Panc1 (cell line): ENCODE measurements at places on chromosomes 1 and 21.

DNA sequence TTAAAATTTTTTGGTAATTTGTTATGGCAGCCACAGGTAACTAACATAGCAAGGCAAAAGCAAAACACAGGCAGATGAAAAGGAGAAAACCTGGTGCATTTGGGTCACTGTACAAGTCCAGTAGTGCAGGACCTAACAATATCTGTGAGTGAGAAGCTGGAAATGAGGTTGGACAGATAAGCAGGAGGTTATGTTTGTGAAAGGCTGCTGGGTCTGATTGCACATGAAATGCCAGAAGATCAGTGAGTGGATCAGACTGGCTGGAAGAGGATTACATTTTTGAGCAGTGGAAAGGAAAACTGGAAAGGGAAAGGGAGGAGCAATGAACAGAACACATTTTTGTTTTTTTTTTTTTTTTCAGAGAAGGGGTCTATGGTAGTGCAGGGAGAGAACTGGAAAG is 73.6 kb downstream of the CYYR1 start:
- no peak for DNase-seq

DNA sequence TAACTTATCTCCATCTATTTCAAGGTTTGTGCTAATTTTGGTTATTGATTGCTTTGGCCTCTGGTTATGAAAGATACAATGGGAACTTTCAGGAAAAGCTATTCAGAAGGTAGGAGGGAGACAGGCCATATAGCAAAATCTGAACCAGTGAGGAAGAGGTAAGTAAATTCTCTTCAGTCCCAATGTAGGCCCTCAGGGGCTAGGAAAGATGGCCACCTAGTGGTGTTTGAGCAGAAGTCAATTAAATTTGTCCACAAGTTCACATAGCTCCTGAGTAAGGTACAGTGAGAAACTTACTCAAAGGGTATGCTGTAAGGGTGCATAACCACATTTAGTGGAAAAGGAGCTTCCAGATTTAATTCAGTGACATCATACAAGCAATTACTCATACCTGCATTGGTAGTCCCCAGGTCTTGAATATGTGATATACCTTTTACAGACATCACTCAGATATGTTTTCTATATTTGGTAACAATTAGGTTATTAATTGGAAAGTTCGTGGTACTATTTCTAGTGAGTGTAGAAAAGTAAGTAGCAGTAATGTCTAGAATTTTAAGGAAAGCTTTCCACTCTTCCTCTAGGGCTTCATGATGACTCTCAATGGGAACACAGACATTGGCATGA is 21.4 kb upstream of the FMO1 start:
- peak; percentile 36 for DNase-seq

- DNase-seq: no peak
Observed at GRCh38 chr1:19484798-19485361, 459 bp downstream of the CAPZB start.

DNA sequence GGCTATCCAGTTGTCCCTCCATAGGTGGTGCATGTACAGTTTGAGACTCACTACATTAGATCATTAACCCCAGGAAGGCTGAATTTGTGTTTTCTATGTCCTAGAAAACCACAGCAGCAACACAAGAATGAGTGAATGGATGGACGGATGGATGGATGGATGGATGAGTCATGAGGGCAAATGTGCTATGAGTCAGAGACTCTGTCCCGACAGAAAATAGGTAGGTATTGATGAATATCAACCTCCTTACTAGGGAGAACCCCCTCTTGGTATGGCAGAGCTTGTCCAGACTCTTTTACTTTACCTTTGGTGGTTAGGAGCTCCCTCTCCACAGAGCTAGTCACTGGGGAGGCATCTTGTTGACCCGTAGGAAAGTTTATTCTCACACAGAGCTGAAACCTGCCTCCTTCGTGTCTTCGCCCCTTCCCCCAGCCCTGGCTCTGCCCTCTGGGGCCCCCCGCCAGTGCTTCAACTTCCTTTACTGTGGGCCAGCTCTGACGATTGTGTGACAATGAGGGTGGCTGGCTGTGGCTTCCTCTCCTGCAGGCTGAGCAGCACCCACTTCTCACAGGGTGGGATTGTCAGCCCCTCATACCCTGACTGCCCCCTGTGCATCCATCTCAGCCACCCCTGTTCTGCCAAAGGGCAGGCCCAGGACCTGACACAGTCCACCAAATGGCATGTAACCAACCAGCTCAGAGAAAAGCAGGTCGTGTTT is 145.2 kb downstream of the FOXD2 start:
- no peak for DNase-seq

DNA sequence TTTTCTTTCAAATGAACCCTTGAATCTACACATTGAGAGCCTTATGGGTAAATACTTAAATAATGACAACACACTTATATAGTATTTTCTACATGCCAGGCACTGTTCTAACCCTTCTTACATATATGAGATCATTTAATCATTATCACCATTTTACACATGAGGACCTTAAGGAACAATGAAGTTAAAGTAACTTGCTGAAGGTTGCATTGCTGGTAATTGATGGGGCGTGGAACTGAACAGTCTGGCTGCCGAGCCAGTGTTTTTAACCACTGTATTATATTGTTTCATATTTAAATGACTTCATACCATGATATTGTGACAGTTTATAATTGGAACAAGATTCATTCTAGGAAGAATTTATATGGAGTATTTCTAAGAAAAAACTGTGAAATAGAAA is 111.9 kb upstream of the TENT5C start:
- DNase-seq: no peak

DNA sequence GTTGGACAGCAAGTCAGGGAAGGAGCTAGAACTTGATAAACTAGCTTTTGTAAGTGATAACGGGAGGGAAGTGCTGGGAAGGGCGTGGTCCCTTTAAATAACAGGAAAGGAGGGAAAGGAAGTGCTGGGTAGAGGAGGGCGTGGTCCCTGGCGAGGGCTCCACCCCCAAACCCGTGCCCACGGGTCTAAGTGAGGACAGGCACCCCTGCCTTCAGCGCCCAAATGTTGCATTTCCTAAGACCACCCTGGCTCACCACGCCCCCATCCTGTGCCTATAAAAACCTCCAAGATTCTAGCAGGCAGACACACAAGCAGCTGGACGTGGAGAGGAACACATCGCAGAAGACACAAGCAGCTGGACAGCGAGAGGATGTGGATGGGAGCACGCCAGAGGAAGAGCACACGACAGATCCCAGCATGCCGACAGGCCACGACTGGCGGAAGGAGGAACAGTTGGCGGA is 58.5 kb downstream of the PALMD start:
- no peak for DNase-seq

- no peak for DNase-seq
Observed at GRCh38 chr1:200971955-200972711, 51.4 kb downstream of the KIF21B start.

- no peak for DNase-seq
Observed at GRCh38 chr1:147379889-147380288, 137.4 kb downstream of the CHD1L start.

- no peak for DNase-seq
Observed at GRCh38 chr1:10733474-10734366, 62.7 kb downstream of the CASZ1 start.

- no peak for DNase-seq
Observed at GRCh38 chr1:154855186-154855851, 14.8 kb downstream of the KCNN3 start.

GRCh38 chr1:232413674-232414073 is 216.3 kb downstream of the SIPA1L2 start:
- DNase-seq: no peak

DNA sequence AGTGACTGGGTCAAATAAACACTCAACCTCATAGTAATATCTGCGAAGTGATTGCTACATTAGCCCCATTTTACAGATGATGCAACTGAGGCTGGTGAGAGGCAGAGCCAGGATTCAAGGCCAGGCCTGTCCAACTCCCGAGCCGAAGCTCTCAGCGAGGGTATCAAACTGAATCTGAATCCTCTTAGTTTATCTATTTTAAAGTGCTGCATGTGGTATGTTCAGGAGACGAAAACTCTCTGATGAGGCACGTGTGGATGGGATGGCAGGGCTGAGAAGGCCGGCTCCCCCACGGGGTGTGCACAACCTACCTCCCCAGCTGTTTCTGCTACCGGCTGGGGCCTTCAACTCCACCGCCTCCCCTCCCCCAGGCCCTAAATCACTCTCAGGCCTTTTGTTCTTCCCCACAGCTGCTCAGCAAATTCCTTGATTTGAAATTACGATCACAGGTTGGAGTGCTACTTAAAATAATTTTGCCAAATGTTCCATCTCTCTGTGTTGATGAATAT is 171.8 kb downstream of the TOMM20 start:
- no peak for DNase-seq

DNA sequence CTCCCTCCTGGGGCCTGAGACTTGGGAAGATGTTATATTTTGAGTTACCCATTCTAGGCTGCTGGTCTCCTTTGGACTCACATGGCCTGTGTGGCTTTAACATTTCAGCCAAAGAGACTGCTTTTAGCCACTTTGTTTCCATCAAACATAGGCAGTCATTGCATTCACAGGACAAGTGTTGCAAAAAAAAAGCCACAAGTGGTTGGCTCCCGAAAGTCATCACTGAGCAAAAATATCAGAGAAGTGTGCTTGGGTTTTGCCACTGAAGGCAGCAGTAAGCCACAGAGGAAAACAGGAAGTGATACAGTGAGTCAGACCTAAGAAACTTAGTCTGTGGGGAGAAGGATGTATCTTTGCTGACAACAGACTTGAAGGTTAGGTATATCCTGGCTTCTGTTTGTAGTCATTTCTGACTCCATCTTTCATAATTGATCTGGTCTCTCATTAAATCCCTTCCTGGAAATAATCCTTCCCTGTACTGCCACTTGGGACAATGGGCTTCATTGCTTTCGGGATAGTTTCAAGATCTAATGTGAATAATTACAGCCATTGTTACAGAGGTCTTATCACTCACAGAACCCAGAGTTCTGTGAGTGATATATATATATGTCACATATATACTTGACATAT is 80.9 kb downstream of the COLGALT2 start:
- peak; percentile 35 for DNase-seq

GRCh38 chr1:226482975-226483700 is 65.4 kb upstream of the STUM start:
- DNase-seq: no peak

GRCh38 chr1:175564119-175564518 is 179.3 kb downstream of the TNR start:
- DNase-seq: no peak

- no peak for DNase-seq
Observed at GRCh38 chr1:19153169-19153568, 56.9 kb downstream of the UBR4 start.

DNA sequence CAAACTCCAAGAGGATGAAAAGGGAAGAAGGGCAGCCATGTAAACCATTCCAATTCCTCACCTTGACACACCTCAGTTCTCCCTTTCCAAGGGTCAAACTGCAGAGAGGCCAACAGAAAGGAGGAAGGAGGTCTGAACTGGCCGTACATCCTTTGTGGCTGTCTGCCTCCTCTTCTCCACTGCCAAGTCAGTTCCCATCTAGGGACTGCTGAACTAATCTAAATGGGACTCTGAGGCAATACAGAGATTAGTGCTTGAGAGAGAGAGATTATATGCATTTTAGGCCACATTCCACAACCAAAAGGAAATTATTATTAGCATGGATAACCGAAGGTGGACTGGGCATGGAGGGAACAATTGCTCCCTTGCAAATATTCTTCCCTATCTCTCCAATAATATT is 2.7 kb downstream of the ARHGEF11 start:
- no peak for DNase-seq
